ENCODE measurements at places on chromosomes 6 and 20.

GRCh38 chr20:48025661-48026060 is 240.4 kb upstream of the SULF2 start:
- DNase-seq: no peak

DNA sequence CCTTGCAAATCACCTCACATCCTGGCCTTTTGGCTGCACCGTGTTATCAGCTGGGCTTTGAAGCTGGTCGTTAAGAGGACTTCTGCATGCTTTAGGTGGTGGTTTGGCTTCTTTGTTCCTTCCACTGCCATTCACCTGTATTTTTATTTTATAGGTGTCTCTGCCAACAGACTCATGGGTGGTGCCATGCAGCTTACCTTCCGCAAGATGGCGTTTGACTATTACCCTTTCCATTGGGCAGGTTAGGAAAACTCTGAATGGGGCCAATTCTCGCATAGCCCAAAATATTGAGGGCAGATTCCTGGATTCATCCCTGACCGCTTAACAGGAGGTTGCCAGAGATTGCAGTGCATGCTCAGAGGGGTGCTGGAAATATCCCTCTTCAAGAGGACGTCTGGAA is 32.4 kb downstream of the TAF11 start:
- DNase-seq: no peak

DNA sequence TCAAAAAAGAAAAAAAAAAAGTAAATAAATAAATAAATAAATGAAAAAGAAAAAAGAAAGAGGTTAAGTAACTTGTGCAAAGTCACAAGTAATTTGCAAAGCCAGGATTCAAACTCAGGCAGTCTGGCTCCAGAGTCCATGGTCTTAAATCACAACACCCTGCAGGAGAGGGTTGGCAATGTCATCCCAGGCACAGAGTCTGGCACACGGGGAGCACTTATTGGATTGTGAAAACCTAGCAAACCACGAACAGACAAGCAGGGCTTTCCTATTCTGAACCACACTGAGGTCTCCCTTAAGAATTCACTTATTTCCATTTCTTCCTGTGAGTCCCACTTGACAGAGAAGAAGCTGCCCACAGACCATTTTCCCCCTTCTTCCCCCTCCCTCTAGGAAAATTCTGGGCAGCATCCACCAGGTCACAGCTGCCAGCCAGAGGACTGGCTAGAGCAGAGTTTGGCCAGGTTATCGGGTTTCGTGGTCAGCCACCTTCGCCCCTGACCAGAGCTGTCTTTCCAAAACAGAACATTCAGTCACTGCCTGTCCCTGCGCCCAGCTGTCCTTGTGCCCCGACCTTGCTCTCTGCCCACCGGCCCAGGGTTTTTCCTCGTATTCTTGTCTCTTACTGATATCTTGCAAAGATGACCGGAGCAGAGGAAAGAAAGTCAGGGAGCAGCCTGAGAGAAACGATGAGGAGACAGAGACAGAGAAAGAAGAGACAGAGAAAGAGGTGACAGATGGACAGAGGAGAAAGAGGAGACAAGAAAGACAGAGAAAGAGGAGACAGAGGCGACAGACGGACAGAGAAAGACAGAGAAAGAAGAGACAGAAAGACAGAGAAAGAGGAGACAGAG is 106.4 kb upstream of the PTPN1 start:
- no peak for DNase-seq

- DNase-seq: no peak
Measured at GRCh38 chr6:78908621-78909020, 41.3 kb downstream of the IRAK1BP1 start.
